Left kidney (tissue), 8 donors: ENCODE measurements at places on chromosomes 3 and 15.

DNA sequence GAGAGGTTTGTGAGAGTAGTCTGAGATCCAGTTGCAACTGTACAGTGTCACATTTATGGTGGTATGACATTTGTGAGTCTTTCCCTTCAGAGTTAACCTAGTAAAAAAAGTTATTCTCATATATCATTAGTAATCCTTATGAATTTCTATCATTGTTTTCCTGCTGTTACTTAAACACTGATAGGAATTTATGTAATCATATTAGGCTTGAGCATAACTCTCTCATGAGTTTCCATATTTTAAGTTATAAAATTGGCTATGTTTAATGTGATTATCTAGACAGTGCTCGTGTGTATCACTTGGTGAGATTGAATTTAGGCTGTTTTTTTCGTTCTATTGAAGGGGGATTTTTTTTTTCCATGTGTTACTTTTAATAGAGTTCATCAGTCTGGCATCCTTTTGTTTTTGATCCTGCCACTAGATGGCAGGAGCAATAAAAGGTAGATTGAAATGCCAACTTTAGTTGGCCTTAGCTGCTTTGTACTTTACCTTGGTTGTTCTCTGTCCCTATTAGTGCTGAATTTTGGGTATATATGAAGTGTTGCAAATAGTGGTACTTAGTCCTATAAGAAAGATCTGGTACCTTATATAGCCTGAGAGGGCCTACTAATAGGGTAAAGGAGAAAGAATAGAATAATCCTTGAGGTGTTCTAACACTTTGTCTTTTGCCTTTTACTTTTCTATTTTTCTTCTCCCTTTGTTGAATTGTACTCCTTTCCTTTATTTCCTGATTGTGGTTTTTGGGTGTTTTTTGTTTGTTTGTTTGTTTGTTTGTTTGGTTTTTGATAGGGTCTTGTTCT is 17.9 kb downstream of the STT3B start:
- DNase-seq = peak; percentile 31

DNA sequence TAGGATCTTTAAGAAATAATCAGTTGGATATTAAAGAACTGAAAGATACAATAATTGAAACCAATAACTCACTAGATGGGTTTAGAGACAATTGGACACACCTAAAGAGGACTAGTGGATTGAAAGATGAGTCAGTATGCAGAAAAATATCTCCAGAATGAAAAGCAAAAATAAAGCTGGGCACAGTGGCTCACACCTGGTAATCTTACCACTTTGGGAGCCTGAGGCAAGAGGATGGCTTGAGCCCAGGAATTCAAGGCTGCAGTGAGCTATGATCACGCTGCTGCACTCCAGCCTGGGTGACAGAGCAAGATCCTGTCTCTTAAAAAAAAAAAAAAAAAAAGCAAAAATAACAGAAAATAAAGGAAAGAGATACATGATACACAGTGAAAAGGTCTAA is 37.4 kb upstream of the CCDC174 start:
- no peak for DNase-seq

- no peak for DNase-seq
These were observed 647.1 kb downstream of the NTRK3 start for GRCh38 chr15:87609474-87609873.

GRCh38 chr3:101011136-101011535 is 17.9 kb upstream of the ABI3BP start:
- DNase-seq = no peak

- DNase-seq = no peak
These were observed 23.1 kb upstream of the RHO start for GRCh38 chr3:129505341-129505740.

DNA sequence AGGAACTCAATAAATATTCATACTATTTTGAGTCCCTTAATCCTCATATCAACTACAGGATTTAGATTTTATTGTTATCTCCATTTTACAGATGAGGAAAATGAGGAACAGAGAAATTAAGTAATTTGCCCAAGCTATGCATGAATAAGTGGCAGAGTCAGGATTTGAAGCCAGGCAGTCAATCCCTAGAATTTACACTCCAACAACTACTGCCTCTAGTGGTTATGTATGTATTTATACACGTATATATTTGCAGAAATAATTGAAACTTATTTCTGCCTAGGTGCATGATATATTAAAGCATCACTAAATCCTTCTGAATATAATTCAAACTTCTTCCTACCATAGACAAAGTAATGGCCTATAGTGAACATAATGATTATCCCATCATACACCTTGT is 137.4 kb downstream of the SERPINI1 start:
- no peak for DNase-seq

DNA sequence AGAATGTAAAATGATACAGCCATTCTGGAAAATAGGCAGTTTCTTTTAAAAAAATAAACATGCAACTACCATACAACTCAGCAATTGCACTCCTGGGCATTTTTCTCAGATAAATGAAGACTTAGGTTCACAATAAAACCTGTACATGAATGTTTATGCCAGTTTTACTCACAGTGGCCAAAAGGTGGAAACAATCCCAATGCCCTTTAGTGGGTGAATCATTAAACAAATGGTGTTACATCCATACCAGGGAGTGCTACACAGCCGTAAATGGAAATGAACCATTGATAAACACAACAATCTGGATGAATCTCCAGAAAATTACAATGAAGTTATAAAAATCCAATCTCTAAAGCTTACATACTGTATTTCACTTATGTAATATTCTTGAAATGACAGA is 140.3 kb downstream of the ADAMTSL3 start:
- no peak for DNase-seq

- DNase-seq = no peak
These were observed 1.7 kb downstream of the SEMA3G start for GRCh38 chr3:52443268-52443610.

- no peak for DNase-seq
These were observed 386.3 kb upstream of the NR2F2 start for GRCh38 chr15:95944193-95944592.

DNA sequence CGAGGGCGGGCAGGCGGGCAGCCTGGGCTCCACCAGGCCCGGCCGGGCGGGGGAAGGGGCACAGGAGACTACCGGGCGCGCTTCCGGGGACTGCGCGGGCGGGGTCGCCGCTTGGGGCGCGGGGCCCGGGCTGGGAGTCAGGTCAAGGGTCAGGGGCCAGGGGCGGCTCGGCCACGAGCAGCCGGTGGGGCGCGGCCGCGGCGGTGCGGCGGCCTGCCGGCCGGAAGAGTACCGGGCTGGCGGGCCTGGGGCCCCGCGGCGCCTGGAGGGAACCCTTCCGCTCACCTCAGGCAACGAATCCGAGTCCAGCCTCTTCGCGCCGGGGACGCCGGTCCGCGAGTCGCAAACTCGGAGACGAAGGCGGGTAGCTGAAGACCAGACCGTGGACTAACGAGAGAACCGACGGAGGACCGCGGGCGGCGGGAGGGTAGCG is 225 bp downstream of the RHOA start:
- no peak for DNase-seq

- DNase-seq = no peak
These were observed 178.8 kb downstream of the MEIS2 start for GRCh38 chr15:36921484-36922091.

DNA sequence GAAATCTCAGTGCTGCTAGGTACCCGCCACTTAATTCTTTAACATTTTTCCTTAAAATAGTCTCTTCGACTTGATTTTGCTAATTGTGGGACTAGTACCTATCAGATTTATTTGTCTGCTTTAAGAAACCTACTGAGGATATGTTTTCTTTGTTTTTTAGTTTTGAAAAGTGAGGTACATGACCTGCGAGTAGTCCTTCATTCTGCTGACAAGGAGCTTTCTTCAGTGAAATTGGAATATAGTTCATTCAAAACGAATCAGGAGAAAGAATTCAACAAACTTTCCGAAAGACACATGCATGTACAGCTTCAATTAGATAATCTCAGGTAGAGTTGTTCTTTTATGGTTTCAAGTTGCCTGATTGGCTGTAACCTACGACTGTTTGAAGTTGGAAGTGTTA is 47.0 kb upstream of the TMEM42 start:
- DNase-seq = no peak

GRCh38 chr3:17747174-17747889 is 4.9 kb upstream of the TBC1D5 start:
- DNase-seq = no peak

- no peak for DNase-seq
These were observed 40.9 kb downstream of the NR1D2 start for GRCh38 chr3:23985747-23986544.

- no peak for DNase-seq
These were observed 460.4 kb upstream of the NAALADL2 start for GRCh38 chr3:174398761-174399160.

- DNase-seq = no peak
These were observed 62.2 kb upstream of the P2RY1 start for GRCh38 chr3:152772674-152773225.

- DNase-seq = no peak
These were observed 4.4 kb downstream of the PLSCR4 start for GRCh38 chr3:146246526-146246925.

DNA sequence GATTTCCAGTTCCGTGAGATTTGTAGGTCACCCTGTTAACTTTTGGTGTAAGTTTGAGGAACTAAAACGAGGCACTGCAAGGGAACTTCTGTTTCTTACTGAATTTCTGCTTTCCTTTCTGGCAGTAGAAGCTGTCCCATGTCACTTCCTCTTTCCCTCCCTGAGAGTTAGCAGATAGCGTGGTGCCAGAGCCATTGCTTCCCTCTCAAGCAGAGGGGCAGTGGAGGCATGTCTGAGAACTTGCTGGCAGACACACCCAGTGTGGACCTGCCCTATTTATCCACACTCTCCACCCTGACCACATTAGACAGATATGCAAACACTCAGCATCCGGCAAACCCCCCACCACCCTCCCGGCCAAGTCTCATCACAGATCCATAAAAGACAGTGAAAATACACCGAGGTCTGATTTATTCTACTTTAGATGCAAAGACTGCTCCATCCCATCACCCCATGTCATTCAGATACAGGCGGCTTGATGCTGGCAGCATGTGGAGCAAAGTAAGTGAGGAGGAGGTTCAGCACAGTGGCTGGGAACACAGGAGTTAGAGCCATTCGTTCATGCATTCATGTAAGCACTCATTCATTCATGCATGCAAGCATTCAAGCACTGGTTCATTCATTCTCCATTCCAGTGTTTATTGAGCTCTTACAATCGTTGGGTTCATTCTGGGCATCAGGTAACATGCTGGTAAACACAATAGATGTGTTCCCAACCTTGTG is 324.7 kb downstream of the SHQ1 start:
- no peak for DNase-seq

DNA sequence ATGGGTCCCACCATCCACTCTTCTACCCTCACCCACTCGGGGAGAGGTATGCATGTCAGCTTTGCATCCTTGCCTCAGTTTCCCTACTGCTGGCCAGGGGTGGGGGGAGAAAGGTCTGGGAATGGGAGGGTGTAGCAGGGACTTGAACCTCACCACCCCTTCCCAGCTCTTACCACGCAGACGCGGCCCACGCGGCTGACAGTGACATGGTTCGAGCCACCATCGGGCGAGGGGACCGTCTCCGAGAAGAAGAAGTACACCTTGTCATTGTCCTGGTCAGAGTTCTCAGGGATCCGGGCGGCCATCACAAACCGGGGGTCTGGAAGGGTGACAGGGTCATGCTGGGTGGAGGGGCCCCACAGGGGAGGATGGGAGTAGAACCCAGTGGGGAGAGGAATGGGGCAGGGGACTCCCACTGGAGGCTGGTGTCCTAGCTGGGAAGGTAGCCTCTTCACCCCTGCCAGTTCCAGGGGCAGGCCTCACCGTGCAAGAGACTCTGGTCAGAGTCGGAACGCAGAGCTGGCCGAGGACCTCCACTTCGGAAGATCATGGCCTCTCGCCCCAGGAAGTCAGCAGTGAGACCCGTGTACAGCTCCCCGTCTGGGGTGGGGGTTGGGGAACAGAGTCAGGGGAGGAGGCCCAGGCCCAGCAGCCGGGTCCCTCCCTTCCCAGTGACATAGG is 3.7 kb downstream of the SEMA3G start:
- no peak for DNase-seq

DNA sequence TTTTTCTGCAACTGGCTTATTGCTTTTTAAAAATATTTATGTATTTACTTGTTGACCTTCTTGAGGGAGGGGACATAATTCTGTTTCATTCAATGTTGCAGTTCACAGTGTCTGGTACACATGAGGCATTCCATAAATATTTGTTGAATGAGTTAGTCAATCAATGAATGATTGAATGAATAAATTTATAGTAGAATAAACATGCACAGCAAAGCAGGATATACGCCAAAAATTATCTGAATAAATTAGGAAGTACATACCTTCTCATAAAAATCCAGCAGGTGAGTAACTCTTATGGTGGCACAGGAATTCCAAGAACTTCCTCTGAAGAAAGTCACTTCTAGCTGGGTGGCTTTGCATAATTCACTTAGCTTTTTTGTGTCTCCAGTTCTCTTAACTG is 469.4 kb upstream of the ATP11B start:
- no peak for DNase-seq

DNA sequence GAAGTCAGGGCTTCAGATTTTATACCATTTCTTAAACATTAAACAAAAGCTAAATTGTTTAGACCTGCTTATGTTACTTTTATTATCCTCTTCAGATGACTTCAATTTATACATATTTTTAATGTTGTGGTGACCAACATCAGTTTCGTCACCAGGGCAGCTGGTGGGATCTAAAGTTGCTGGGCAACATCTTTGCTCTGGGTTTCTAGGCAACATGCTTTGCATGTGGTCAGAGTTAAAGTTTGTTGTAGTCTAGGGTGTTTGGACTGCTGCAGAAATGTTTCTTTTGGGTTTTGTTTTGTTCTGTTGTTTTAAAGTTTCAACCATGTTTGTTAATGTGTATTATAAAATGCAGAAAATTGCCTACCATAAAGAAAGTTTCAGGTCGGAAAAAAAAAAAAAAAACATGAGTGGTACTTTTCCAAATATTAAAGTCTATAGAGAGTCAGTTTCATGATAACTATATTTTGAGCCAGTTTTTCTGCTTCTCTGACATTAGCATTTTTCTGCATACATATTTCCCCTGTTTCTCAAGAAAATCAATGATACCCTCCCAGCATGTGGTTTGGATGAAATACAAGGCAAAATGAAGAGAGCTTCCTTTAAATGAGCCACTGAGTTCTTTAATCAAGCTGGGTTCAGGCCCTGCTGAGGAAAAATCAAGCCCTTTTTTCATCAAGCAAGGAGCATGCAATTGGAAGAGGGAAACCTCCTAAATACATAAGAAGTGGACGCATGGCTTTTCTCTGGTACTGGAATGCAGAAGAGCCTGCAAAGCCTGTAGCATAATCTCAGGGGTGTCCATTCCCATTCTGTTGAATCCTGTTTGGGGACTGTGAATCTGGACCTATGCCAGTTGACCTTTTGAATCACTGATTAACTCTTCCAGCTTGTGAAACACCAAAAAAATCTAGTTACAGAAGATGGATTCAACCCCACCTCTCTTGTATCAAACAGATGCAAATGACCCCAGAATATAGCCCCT is 35.0 kb upstream of the VGLL3 start:
- no peak for DNase-seq

DNA sequence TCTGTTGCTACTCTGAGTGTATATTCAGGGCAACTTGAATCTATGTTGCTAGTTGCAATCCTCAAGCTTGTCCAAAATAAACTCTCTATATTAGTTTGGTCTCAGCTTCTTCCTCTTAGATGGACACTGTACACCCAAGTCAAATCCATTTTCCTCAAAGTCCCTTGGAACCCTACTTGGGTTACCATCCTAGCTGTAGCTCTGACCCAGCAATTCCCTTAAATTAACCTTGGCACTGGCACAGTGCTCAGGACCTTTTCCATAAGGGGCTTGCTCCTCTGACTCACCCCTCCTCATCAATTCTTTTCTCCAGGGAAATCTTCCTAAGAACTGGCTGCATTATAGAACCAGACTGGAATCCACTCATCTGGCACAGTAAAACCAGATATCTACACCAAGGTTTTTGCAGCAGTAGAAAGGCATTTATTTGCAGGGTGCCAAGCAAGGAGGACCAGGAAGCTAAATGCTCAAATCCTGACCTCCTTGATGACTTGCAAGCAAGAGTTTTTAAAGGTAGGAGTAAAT is 44.9 kb upstream of the B3GALNT1 start:
- no peak for DNase-seq
